ENCODE measurements at places on chromosomes 2 and 18. TPM values are rescaled to one million over a fixed set of nuclear protein-coding genes. Genes with fewer than 3 reads are reported as not detected.

Gene PPP1R1C
- 3.2 TPM for polyA plus RNA-seq

Gene KCNE4
- 3.9 TPM for polyA plus RNA-seq

Gene C2orf78
- polyA plus RNA-seq = not detected

DNA sequence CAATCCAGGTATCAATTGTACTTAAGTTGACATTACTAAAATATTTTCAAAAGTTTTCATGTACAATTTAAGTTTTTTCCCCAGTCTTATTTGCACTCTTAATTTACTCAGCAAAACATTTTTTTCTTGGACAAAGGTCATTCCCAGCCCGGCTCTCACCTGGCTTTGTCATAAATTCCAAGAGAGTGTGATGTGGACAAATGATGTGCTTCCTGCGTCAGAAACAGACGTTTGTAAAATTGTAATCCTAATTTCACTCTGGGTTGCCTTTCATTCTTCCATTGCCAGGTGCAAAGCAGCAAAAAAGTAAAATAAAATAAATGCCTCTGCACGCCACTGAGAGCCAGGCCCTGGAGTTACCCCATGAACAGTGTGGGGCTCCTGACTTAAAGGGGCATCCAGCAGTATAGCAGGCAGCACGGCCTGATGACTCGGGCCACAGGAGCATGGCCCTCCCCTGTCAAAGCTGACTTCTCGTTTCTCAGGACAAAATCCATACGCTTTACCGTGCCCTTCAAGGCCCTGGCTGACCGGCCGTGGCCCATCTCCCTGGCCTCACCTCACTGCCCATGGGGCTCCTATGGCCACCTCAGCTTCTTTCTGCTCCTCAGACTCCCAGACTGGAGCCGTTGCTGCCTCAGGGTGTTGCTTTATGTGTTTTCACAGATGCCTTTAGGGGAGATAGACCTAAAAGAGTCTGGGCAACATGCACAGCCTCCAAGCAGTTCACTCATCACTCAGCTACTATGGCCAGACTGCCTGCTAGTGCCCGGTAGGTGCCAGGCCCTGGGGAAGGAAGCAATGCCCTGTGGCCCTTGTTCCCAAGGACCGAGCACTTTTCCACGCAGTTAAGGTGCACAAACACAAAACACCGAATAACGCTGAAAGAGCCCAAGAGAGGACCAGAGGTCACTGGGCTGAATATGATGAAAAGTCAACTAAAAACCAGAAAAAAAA lies 7.6 kb upstream of the TMEM185B start:
- no peak for DNase-seq

DNA sequence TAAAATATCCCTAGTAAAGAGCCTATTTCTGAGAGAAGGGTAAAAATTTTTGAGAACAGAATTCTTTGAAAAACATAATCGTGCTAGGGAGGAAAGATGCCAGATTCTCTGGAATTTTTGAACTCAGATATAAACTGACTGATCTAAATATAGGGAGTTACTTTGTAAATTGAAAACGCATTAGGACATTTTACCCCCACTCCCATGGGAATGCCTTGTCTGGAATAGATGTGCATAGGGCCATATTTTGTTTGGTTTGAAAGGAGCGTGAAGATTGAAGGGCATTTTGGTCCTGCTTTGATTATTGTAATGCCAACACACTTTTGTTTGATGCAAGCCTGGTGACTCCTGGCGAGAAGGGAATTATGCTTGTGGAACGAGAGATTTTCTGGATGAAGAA lies 158.7 kb upstream of the DPP10 start:
- no peak for DNase-seq

- no peak for DNase-seq
Measured at GRCh38 chr2:1811971-1812350, 67.6 kb upstream of the PXDN start.

DNA sequence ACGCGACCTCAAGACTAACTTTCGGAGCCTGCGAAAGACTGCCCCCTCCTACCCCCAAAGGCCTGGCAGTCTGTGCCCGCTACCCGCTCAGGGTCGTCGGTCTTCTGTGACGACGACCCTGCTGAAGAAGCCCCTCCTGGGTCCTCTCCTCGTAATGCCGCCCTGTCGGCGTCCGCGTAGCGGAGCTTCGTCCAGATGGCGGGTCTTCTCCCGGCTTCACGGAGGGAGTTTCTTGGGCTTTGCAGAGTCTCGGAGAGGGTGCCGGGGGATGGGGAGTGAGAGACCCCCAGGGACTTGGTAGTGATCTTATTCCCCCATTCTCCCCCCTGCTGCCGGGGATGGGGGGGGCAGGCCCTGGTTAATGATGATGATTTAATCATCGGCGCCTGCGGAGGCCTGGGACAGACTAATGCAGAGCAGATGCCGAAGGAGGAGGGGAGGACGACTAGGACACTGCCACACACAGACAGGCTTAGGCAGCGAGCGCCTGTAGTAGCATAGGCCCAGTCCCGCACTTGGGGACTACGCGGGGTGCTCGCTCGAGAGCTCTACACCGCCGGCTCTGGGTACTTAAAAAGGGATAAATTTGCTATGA lies 528 bp upstream of the PCGF1 start:
- DNase-seq = no peak

DNA sequence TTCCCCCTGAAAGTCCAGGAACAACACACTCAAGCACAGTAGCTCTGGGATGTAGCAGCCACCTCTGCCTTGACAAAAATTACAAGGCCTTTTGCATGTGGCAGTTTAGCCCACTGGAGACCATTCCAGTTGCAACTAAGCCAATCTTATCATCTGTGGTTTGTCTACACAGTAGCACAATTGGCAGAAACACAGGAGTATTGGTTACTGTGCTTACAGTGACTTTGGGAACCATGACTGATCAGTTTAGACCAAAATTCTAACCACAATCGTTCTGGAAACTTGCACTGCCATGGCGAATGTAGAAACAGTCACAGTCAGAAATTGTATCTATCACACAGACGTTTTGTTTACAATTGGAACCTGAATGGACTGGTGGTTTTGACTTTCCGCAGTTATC lies 403.7 kb upstream of the MEIS1 start:
- DNase-seq = no peak

GRCh38 chr2:222450021-222450420 lies 25.7 kb downstream of the SGPP2 start:
- DNase-seq = no peak

- no peak for DNase-seq
Measured at GRCh38 chr2:9276901-9277451, 70.4 kb downstream of the ASAP2 start.

DNA sequence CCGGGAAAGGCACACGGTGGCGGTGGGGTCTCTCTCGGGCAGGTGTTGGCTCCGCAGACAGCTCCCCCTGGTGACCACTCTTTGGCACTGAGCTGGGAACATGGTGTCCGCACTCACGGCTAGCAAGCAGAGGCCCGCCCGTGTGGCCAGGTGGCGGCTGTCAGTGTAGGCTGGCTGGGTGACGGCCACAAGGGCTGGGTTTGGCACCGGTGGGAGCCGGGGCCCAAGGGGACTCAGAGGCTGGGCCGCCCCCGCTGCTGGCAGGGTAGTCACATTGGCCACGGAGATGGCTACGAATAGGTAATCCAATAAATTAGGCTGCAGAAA lies 1071.7 kb downstream of the RPIA start:
- no peak for DNase-seq

- no peak for DNase-seq
Measured at GRCh38 chr2:627340-627709, 49.9 kb downstream of the TMEM18 start.

DNA sequence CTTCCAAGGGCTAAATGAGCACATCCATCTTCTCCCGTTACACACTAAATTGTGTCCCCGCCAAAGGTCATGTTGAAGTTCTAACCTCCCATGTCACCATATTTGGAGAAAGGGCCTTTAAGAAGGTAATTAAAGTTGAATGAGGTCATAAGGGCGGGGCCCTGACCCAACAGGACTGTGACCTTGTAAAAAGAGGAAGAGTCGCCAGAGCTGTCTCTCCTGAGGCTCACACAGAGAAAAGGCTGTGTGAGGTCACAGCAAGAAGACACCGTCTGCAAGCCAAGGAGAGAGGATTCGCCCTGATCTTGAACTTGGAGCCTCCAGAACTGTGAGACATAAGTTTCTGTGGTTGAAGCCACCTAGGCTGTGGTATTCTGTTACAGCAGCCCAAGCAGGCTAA lies 24.1 kb downstream of the TRABD2A start:
- no peak for DNase-seq

GRCh38 chr2:64525317-64525613 lies 1.1 kb downstream of the AFTPH start:
- DNase-seq = no peak

GRCh38 chr2:222334914-222335313 lies 36.1 kb upstream of the PAX3 start:
- no peak for DNase-seq

GRCh38 chr18:67621906-67622305 lies 105.4 kb upstream of the DSEL start:
- no peak for DNase-seq

- no peak for DNase-seq
Measured at GRCh38 chr2:85213901-85214512, 80.8 kb downstream of the TCF7L1 start.

DNA sequence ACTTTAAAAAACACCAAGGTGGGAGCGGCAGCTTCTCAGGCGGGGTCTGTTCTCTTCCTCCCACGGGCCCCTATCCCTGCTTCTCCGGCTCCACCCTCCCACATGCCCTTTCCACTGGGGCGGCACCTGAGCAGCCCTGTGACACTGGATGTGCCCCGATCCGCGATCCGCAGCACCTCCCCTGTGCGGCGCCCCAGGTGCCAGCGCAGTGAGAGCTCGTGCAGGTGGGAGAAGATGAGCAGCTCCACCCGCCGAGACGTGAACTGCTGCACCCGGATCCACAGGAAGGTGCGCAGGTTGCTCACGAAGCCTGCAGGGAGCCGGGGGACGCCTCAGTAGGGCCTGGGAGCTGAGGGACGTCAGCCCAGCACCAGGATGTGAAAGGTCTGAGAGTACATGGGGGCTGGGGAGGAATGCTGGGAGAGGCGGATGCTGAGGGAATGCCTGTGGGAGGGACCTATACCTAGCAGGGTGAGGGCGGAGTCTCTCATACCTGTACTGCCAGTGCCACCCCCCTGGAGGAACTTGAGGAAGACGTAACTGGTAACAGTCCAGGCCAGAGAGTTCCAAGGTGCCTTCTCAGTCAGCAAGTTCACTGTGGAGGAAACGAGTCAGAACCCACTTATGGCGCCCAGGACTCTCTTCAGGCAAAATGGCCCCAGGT lies 2.8 kb downstream of the ABCB6 start:
- DNase-seq = no peak

DNA sequence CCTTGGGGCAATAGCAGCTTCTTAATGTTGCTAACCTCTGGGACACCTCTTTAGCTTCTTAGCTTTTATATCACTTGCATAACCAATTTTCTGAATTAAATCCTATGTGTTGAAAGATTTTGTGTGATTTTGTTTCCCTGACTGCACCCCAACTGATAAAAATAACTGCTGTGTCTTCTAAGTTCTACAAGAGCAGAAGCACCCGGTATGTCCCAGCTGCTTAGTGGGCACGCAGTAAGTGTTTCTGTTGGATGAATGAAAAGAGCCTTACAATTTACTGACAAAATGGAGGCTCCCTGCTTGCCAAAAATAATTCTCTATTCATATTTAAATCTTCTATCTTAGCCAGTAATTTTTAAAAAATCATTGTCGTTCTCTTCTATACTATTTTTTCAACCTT lies 53.1 kb upstream of the GALNT5 start:
- no peak for DNase-seq

GRCh38 chr2:96423291-96423690 lies 81.9 kb downstream of the NEURL3 start:
- no peak for DNase-seq

DNA sequence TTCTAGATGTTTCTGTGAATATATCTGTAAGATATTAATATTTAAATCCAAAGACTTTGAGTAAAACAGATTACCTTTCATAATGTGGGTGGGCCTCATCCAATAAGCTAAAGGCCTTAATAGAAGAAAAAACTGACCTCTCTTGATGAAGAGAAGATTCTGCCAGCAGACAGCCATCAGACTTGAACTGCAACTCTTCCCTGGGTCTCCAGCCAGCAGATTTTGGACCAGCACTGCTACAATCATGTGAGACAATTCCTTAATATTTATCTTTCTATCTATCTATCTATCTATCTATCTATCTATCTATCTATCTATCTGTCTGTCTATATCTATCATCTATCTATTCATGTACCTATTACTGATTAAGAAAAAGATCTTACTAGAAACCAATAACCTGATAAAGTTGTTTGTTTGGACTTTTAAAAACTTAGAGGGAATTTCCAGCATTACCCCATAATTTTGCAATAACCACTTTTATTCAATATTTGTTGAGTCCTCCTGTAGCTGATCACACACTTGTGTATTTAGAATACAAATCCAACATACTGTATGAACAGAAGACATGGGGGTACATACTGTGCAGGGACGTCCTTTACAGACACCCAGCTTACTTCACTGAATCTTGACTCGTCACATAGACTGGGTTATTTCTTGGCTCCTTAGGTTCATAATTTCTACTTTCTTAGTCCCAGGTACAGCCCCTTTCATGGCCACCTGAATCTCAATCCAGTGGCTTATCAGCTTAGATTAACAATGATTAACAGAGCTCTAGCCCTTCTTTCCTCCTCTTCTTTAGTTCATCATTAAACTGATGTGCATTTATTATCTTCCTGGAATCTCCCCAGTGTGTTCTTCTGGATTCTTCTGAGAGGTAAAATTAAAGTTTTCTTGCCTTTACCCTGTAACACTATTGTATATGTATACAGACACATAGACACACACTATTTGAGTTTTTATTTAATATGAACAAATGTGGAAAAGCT lies 27.2 kb upstream of the STAT4 start:
- no peak for DNase-seq

- DNase-seq = no peak
Measured at GRCh38 chr2:11416186-11416585, 49.8 kb downstream of the E2F6 start.

GRCh38 chr2:29117636-29118303 lies 2.6 kb downstream of the CLIP4 start:
- no peak for DNase-seq

DNA sequence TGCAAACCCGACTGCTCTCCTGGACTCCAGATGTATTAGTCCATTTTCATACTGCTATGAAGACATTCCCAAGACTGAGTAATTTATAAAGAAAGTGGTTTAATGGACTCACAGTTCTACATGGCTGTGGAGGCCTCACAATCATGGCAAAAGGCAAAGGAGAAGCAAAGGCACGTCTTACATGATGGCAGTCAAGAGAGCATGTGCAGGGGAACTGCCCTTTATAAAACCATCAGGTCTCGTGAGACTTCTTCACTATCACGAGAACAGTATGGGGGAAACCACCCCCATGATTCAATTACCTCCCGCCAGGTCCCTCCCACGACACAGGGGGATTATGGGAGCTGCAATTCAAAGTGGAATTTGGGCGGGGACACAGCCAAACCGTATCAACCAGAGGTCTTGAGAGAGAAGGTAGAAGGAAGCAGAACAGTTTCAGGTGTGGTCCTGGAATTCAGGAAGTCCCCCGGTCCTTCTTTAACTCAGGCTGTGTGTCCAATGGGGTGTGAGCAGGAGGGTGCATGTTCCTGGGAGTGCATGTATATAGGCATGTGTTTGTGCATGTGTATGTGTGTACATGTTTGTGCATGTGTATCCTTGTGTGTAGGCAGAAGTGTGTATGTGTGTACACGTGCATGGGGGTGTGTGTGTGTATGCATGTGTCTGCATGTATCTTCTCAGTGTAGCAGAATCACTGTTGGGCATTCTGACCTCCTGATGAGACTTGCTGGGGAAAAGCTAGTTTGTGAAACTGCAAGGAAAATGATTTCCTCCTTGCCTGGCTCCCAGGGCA lies 46.2 kb downstream of the GREB1 start:
- no peak for DNase-seq

GRCh38 chr2:182406221-182406620 lies 20.6 kb downstream of the PDE1A start:
- DNase-seq = no peak

- DNase-seq = no peak
Measured at GRCh38 chr2:75465317-75465984, 95.3 kb downstream of the EVA1A start.

All from left lung (tissue), 14 donors.